ENCODE measurements at places on chromosomes 5 and 9.

GRCh38 chr5:45847877-45848276, 151.7 kb upstream of the HCN1 start:
- no peak for DNase-seq

GRCh38 chr5:124079062-124079461, 567.1 kb downstream of the CSNK1G3 start:
- DNase-seq: no peak

DNA sequence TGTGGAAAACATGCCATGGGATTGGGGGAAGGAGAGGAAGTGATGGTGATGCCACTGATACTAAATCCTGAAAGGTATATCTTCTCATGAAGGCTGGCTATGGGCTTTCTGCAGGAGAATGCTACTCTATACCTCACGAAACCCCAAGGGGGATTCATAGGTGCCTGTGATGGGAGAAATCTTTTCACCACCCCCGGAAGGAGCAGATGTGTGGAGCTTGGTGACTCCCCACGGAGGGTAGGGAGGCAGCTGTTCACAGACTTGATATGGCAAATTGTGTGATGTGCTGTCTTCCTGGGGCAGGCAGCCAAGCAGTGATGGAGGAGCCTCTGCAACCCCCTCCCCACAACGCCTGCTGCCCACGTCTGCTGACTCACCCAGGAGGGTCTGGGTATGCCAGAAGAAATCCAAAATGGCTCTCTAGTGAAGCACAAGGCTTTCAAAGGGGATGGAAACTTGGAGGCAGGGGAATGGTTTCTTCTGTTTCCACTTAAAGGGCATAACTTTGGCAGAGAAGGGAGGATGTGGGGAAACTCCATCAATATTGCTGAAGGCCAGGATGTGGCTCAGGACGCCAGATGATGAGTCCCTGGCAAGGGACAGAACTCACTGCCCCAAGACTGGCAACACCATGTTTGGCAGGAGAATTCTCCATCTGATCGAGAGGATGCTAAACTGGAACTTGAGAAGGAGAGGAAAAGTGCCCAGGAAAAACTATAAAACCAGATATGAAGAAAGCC, 188.3 kb downstream of the GABBR2 start:
- no peak for DNase-seq

DNA sequence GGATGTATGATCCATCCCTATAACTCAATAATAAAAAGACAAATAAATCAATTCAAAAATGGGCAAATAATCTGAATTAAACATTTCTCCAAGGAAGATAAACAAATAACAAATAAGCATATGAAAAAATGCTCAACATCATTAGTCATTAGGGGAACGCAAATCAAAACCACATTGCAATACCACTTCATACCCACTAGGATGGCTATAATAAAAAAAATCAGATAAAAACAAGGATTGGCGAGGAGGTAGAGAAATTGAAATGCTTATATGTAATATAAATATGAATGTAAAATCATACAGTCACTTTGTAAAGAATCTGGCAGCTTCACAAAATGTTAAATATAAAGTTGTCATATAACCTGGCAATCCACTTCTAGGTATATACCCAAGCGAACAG, 52.3 kb upstream of the TBCA start:
- no peak for DNase-seq

- DNase-seq: no peak
Observed at GRCh38 chr9:112176524-112176923, 1.4 kb upstream of the SUSD1 start.

DNA sequence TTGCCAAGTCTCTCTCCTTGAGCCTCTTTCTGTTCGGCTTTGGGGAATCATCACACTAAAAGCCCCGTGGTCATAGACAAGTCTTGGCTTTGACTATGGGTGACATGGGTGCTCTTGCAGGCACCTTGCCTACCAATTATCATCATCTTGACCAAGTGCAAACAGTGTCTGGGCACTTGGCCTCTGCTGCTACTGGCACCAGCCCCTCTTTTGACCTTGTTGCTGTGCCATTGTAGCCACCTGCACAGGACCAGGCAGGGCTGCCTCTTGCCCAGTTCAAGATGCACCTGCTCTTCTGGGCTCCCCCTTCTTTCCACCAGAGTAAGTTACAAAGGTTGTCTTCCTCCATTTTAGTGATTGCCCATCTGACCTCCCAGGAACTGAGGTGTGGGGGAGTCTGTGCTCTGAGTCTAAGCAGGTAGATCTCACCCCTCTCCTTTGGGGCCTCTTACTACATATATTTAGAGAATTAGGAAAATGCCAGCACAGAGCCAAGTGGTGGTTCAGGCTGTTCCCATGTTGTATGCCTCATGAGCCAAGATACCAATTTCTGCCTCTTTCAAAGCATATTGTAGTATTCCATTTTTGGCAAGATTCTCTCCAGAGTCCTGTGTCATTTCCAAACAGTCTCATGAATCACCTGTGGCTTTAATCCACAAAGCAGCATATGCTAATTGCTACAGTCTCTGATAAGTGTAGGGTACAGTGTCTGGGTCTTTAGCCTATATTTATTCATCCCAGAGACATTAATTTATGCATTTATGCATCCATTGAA, 142.9 kb upstream of the DAP start:
- DNase-seq: no peak

DNA sequence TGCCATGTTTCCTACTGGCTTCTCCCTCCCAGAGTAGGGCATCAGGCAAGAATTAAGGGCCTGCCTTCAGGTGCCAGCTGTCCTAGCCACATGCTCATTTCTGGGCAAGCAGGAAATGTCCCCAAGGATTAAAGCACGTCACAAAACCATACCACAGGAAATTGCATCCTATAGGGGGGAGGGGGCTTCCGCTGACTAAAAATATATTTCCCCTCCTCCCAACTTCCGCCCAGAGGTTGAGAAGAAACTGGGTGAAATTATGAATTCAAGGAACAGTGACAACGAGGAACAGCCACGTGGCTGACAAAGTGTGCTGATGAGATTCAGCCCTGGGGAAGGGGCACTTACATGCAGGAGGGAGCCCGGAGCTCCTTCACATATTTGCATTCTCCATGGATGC, 4.1 kb downstream of the HBEGF start:
- DNase-seq: peak; percentile 78

GRCh38 chr5:179840766-179841165, 17.9 kb downstream of the MRNIP start:
- DNase-seq: no peak

DNA sequence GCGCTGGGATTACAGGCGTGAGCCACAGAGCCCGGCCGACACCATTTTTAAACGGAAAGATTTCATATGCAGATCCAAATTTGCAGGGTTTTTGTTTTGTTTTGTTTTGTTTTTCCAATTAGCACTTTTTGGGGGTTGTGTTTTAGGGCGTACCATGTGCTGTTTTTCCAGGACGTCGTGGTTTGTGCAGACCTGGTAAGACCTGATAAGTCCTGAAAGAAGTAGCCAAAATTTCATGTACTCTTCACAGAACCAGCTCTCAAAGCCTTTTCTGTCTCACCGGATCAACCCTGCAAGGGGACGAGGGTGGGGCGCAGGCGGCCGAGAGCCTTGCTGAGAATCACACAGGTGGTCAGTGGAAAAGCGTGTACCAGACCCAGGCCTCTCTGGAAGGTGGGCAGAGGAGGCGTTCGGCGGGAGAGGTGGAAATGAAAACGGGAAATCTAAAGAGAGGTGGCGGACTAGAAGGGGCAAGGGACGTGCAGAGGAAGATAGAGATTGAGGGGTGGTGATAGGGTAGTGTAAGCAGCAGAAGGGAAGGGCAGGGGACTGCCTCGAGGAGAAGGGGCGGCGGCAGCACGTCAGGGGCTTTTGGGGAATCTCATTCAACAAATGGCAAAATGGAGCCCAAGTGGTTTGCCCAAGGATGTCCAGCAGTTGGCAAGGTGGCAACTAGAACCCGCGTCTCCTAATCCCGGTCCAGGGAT, 1.1 kb upstream of the FAF2 start:
- DNase-seq: no peak

- no peak for DNase-seq
Observed at GRCh38 chr5:99258819-99259218, 330.0 kb upstream of the CHD1 start.

DNA sequence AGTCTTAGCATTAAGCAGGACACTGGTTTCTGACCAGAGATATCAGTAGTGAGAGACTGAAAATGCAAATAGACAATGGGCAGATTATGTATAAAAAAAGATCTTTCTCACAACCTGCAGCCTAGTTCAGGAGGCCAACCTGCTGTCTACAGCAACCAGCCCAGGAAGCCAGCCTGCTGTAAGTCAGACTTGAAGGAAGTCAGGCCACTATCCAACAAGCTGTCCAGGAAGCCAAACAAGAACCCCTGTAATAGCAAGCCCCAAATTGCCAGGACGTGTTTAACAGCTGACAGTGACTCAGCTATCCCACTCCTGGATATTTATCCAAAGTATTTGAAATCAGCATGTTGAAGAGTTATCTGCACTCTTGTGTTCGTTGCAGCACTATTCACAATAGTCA, 121.8 kb upstream of the SPIN1 start:
- DNase-seq: peak; percentile 14

DNA sequence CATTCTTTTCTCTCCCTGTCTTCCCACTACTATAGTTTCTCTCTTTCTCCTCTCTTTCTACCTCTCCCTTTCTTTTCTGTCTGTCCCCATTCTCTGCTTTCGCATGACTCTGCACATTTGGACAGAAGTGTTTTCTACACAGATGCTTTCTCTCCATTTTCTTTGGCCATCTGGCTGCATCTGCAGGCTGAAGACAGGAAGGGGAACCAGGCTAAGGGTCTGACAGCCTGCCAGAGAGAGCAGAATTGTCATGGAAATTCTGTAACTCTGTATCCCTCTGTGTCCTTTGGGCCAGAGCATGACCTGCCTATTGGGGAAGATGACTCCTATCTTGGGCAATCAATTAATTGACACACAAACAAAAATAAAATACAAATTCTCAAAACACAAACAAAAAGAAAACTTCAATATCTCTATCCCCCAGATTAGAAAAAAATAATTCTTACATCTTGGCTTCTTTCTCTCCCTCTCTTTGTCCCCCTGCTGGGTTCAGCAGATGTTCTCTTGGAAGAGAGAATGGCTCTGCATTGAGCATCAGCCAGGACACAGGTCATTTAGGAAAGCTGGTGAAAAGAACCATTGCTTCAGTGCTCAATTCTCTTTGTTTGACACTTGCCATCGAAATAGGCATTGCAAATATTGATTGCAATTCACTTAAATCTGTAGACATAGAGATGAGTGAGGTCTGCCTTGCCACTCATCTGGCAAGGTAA, 415.9 kb upstream of the KLF4 start:
- DNase-seq: no peak

- no peak for DNase-seq
Observed at GRCh38 chr9:108105885-108106284, 616.3 kb upstream of the KLF4 start.

DNA sequence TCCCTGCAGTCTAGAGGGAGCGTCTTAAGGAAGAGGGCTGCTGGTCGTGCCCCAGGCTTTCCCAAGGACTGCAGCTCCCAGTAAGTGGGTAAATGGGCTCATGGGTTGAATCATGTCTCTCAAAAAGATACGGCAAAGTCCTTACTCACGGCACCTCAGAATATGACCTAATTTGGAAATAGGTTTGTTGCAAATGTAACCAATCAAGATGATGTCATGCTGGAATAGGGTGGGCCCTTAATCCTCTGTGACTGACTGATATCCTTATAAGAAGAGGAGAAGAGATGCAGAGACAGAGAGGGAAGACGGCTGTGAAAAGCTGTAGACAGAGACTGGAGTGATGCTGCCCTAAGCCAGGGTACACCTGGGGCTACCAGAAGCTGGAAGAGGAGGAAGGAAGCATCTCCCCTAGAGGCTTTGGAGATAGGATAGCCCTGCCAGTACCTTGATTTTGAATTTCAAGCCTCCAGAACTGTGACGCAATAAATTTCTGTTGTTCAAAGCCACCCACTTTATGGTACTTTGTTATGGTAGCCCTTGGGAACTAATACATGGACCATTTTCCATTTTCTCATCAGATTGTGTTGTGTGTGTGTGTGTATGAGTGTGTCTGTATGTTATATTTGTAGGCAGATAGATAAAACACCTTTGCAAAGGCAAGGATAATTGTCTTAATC, 15.0 kb downstream of the GALNT10 start:
- no peak for DNase-seq

DNA sequence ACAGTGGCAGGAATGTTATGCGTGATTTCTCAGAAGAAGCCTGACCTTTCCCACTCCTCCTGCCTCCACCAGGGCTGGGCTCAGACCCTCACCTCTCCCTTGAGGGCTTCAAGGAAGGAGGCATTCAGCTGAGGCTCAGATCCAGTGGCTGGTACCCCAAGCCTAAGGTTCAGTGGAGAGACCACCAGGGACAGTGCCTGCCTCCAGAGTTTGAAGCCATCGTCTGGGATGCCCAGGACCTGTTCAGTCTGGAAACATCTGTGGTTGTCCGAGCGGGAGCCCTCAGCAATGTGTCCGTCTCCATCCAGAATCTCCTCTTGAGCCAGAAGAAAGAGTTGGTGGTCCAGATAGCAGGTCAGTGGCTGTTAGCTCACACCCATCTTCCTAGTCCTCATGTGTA, 9.9 kb downstream of the BTNL9 start:
- no peak for DNase-seq

GRCh38 chr5:143800715-143801114, 11.2 kb upstream of the HMHB1 start:
- DNase-seq: no peak

DNA sequence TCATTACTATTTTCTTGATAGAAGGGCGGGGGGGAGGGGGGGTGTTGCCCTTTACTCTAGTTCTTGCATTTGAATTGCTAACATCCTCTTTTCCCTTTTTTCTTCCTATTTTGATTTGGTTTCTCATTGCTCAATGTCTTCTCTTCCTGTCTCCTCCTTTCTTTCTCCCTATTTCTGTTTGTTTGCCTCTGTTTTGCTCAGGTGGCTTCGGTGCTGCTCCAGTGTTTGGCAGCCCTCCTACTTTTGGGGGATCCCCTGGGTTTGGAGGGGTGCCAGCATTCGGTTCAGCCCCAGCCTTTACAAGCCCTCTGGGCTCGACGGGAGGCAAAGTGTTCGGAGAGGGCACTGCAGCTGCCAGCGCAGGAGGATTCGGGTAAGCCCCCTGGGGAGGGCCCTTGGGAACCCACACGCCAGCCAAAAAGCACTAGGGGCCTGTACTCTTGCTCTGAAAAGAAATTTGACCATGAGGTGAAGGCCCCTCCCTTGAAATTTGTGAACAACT, 48.3 kb downstream of the FAM78A start:
- DNase-seq: no peak

DNA sequence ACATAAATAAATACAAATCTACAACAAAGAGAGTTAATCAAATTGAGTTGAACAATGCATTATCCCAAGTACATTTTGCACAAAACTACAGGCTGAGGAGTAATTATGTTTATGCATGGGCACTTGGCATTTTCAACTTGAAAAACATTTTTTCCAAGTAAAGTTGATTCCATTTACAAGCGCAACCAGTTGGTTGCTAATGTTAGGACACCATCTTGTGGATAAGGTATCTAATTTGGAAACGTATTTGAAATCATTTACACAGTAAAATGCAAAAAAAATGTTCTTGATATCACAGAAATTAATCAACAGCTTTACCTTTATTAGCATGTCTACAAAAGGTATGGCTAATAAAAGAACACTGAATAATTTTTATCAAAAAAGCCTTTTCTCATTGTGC, 18.8 kb downstream of the FTMT start:
- no peak for DNase-seq

GRCh38 chr9:107584186-107584585, 94.6 kb upstream of the KLF4 start:
- DNase-seq: no peak

- no peak for DNase-seq
Observed at GRCh38 chr5:175866377-175866907, 4.9 kb upstream of the CPLX2 start.
